ENCODE measurements at places on chromosomes 3 and 15.

DNA sequence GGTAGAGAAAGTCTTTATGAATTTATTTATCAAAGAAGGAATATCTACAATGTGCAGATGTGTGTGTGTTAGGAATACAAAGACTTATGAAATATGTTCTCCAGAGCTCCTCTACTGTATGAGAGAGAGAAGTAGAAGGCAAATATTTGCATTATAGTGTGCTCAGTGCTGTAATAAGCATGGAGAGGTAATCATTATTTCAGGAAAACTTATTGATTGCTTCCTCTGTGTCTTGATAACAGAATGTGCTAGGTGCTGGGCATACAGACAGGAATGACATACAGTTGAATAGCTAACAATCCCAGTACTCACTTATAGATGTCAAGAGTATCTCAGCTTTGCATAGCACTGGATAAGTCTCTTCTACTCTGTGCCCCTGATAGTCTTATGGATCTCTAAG lies 30.2 kb downstream of the ATG7 start:
- no peak for DNase-seq

DNA sequence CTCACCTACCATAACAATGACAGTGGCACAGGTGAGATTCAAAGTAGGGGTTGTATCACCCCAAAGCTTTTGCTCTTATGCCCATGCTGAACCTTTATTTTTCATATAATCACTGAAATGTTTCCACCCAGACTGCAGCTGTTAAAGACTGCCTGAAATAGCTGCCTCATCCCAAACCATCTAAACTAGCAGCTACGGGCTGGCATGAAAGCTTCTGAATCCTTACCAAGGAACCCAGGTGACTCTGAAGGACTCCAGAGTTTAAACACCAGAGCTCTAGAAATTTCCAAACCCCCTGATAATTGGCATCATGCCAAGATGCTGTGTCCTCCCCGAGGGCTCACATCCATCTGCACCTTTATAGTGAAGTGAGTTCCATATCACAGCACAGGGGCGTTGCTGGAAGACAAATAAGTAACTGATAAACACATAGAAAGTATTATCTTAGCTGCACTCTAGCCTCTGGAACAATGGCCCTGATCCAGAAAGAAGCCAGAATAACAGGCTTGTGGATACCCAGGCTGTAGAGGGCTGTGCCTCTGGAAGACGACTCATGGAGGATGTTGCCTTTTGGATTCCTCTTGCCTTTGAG lies 238.9 kb downstream of the CADPS start:
- DNase-seq: no peak

DNA sequence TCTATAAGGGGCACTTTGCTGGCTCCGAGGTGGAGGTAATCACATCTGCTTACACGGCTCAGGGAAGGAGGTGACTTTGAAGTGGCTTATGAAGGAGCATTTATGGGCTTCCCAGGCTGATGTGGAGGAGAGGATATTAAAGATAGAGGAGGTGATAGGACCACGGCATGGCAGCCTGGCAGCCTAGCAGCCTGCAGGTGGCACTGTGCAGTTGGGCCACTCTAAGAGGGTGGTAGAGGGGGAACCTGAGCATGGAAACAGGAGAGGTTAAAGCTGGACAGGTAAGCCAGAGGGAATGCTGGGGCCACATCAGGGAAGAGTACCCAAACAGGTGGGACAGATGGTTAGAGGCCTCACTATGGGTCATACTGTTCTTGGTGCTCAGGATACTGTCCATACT lies 375.0 kb downstream of the WDR72 start:
- no peak for DNase-seq

GRCh38 chr3:178512647-178513046 lies 23.6 kb upstream of the KCNMB2 start:
- DNase-seq: no peak

GRCh38 chr3:174441588-174442301 lies 417.4 kb upstream of the NAALADL2 start:
- peak; percentile 55 for DNase-seq

- DNase-seq: no peak
These were observed 153.5 kb downstream of the FNDC3B start for GRCh38 chr3:172192830-172193415.

DNA sequence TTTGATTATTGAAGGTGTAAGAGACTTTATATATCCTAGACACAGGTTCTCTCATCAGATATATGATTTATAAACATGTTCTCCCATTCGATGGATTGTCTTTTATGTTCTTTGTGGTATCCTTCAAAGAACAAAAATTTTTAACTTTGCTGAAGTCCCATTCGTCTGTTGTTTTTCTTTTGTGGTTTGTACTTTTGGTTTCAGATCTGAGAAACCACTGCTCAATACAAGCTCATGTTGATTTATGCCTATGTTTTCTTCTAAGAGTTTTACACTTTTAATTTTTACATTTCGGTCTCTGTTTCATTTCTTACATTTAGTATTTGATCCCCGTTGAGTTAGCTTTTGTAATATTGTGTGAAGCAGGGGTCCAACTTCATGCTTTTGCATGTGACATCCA lies 103.3 kb upstream of the SPRED1 start:
- DNase-seq: no peak

- no peak for DNase-seq
These were observed 51.4 kb downstream of the SH3BP5 start for GRCh38 chr3:15280853-15281532.

DNA sequence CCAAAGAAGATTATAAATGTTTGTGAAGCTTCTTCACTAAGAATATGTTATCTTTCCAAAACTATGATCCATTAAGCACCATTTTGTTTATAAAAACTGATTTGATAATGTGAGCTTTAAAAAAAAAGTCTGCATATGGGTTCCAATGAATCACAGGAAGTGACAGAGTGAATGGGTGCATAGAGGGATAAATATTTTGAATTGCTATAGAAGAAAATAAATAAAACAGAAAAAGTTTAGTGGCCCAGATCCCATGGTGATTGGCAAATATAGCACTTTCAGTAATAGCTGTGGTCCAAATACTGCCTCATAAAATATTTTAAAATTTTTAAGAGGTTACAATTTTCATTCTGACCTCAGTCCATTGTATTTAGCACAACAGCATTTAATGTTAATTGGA lies 19.2 kb downstream of the CPA3 start:
- DNase-seq: no peak

DNA sequence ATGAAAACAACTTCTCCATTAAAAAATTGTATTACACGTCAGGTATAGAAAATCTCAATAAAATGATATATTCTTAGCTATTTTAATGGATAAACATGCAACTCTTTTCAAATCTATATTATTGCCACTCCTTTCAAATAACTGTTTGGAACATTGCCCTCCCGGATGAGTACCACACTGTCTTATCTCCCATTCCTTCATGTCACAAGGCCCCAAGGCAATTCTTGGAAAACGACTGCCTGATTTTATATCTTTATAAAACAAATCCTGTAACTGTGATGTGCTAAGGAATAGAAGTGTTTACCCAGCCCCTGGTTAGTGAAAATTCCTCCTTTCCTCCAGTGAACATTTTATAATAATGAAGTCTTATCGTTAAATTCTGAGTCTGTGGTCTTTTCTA lies 6.2 kb upstream of the ZNF619 start:
- no peak for DNase-seq

GRCh38 chr3:171845481-171846284 lies 2.5 kb downstream of the TMEM212 start:
- DNase-seq: no peak

GRCh38 chr15:69663441-69663840 lies 210.8 kb downstream of the RPLP1 start:
- no peak for DNase-seq

GRCh38 chr15:101349047-101349951 lies 54.3 kb upstream of the SNRPA1 start:
- DNase-seq: no peak

DNA sequence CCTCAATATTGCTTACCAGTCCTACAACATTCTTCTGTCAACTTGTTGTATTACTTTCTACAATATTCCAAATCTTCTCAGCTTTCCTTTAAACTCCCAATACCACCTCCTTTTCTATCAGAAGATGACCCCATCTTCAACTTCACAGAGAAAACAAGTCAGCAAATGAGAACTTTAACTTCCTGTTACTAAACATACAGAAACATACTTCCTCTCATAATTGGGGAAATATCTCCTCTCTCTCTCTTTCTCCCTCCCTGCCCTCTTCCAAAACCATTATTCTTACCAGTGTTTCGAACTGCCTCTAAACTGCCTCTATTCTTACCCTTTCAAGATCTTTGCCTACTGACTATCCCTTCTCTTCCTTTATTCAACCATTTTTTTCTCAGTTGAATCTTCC lies 1.8 kb upstream of the SNAP23 start:
- no peak for DNase-seq

GRCh38 chr3:18345015-18345367 lies 80.1 kb downstream of the SATB1 start:
- DNase-seq: no peak

DNA sequence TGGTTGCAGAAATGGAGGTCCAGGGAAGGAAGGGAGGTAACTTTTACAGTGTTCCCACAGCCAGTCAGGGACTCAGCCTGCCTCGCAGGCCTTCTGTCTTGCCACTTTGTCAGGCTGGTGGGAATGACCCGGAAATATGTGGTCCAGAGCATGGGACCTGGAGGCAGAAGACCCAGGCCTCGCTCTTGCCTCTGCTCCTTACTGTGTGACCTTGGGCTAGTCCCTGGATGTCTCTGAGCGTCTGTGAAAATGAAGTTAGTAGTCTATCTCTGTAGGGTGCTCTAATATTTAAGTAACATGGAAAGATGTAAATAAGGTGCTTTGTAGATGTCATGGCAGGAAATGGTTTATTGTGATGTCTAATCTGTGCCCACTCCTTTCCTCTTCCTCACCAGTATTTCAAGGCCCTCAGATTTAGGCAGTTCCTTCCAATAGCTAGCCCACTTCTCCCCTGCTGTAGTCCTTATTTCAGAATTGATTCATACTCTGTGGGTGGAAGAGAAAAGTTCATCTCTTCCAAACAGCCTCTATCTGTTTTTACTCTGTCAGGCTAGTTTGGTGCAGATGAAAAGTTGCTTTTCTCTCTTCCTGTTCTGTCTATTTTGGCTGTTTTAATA lies 9.1 kb downstream of the CORO2B start:
- DNase-seq: no peak

DNA sequence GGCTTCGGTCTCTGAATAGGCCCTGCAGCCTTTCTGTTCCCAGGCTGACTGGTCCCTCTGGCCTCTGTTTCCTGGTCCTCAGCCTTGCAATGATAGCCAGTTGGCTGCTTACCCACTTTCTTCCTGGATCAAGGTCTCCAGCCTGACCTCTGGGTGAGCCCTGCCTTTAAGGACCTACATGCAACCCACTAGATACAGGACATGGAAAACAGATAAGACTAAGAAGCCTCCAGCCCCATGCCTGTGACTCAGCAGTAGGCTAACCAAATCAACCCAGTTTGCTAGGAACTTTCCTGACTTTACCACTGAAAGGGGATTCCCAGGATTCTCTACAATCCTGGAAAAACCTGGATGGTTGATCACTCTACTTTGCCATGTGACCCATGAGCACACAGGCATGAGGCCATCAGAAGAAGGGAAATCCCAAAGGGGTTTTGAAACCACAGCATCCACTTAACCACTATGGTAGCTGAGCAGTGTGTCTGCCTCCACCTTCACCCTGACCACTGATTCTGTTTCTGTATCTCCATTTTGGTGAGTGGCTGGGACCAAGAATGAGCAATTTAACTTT lies 188.1 kb downstream of the CHST2 start:
- no peak for DNase-seq

- DNase-seq: no peak
These were observed 11.4 kb downstream of the RAB6B start for GRCh38 chr3:133884054-133884886.

DNA sequence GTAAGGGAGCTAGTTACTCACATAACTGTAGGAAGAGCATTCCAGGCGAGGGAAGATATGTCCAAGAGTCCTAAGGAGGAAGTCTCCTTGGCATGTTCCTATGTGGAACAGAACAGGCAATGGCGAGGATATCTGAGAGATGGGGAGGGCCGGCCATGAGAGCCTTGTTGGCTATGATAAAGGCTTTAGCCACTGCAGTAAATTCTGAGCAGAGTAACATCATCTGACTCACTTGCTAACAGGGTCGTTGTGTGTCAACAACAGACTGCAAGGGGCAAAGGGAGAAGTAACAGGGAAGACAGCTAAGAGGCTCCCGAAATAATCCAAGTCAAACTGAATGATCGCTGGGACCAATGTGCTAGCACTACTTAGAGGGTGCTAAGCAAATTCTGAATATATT lies 21.6 kb downstream of the SFMBT1 start:
- no peak for DNase-seq

DNA sequence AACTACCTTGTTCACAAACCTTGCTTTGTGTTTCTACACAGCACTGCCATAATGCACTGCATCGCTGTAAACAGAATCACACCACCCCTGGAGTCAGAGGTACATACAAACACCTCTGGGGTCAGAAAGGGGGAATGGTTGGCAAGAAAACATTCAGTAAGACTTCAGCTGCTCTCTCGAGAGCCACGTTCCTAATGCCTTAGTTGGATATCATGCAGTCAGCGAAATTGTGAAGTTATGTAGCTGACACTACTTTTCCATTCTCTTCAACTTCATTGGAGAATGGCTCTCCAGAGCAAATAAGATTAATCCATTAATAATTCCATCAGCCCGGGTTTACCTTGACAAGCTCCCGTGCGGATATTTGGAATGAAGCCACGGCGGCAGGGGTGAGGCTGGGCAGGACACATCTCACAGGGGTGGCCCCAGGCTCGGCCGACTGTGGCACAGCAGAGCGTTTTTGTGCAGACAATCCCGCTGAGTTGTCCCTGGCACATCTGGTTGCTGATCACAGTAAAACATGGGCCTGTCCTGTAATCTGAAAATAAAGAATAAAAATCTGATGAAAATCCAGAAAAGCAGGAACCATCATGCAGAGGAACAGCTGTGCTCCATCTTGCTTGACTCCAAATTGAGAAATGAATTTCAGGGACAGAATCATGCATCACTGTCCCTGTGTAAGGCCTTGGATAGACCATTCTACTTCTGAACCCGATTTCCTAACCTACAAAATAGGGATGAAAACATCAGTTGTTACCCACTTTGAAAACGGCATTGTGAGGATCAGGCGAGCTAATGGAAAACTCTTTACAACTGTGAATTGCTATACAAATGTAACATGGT lies 108.0 kb downstream of the FBN1 start:
- no peak for DNase-seq

DNA sequence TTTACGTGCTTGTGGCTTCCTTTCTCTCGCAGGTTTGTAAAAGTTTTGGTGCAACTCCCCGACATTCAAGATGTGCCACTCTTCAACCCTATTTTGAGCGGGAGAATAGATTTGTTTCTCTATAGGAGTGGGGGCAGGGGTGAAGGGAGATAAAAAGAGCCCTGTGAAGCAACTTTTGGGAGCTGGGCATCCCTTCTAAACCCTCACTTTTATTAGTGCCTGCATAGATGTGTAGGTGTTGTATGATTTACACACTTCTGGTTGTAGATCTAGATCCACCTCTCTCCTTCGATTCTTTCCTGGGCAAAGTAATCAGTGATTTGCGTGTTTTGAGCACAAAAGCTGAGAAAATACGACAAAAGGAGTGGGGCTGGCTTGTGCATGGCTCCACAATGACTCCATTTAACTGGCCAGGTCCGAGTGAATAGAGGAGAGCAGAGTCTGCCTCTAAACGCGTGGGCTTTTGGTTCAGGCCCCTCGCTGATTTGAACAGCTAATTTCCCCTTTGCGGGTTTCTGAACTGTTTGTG lies 17.7 kb downstream of the SOX2 start:
- DNase-seq: no peak

GRCh38 chr15:74866090-74866489 lies 7.1 kb downstream of the SCAMP2 start:
- no peak for DNase-seq

GRCh38 chr3:72230774-72231379 lies 445.9 kb upstream of the PROK2 start:
- no peak for DNase-seq

Data from urinary bladder (tissue), 4 donors.